ENCODE measurements at places on chromosomes 5 and 9.

- no peak for DNase-seq
Observed at GRCh38 chr9:105051897-105052296, 123.9 kb upstream of the ABCA1 start.

DNA sequence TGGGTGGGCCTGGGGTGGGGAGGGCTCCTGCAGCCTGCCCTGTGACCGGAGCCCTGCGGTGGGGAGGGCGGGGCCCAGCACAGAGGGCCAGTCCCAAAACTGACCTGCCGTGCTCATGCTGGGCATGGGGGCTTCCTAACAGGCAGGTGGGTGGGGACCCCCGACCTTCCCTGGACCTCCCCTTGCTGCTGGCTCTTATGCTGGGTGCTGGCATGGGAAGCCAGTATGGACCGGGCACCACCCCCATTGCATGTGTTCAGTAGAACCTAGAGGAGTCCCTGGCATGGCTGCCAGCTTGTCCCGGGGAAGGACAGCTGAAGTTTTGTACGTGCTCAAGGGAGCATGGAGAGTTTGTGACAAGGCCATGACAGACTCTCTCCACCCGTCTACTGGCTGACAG, 37.1 kb downstream of the WNK2 start:
- no peak for DNase-seq

DNA sequence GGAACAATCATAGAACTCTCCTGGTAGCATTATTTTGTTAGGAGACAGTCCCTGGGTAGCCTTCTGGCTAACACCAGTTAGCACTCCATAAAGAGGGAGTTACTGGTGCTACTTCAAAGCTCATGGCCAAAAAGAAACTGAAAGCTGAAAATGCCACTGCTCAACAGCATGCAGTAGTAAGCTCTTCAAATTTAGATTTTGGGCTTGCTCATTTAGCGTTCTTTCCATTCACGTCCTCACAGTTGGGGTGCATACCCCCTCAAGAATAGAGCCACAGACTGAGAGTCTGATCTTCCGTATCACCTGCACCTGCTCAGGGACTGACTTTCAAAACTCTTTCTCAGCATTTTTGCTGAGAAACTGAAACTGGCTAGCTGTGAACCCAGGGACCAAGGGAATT, 24.7 kb downstream of the NTRK2 start:
- DNase-seq: no peak

- no peak for DNase-seq
Observed at GRCh38 chr5:134370311-134370870, 978 bp upstream of the UBE2B start.

DNA sequence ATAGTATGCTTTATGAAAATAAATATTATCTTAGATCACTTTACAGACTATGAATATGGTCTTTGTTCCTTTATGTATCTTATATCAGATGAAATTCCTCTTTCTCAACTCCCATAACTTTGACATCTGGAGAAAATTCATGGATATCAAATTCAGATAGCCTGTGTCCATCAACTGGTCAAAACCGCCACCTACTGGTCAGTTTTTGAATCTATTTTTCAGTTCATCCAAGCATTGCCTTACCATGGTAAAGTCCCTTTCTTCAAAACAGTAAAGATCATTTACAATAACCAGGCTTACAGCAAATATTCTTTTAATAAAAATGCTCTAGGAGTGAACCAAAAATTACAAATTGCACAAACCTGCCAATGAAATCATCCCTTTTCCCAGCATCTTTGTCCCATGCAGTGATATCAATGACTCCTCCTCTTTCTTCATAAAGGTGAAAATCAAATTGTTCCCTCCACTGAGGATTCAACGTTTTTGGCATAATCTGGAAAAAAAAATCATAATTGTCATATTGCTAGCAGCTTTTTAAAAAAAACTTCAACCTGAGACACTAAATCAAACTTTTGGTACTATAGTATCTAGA, 290.5 kb downstream of the SLF1 start:
- DNase-seq: no peak

GRCh38 chr5:87195616-87196015, 72.1 kb upstream of the RASA1 start:
- DNase-seq: peak; percentile 5

DNA sequence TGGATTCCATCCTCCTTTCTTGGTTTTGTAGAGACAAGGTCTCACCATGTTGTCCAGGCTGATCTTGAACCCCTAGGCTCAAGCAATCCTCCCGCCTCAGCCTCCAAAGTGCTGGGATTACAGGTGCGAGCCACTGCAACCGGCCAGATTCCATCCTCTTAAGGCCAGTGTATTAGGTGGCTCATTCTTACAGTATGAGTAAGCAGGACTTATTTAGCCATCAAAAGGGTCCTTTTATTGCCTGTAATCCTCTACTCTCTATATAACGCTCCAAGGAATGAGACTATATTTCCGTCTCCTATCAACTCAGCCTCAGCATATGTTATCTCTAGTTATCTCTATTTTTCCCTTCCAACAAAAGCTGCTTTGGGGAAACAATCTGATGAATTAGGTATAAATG, 3.0 kb upstream of the ERBIN start:
- DNase-seq: no peak

GRCh38 chr5:173268750-173269432, 33.9 kb upstream of the NKX2-5 start:
- DNase-seq: no peak

DNA sequence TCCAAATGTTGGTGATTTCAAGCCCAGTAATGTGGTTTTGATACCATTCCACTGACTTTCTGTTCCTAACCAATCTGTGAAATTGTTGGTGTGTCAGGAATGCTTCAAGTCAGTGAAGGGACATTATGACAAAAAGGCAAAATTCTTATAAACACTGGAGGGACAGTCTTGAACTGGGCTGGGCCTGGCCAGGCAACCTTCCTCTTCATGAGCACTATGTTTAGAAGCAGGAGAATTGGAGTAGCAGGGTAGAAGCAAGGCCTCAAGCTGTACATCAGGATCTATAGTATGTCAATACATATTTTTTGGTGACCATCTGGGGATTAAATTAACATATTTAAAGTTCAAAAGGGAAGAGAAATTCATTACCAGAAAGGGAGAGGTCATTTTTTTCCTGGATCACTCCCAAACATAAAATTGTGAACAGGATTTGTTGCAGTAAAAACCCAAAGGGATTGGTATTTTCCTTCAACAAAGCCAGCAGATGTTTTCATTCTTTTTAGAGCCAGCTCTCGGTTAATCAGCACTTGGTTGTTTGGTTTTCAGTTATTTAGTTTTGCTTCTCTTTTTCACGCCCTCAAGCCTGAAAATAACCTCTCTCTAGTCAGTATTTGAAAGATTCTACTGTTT, 77.9 kb upstream of the PIK3R1 start:
- no peak for DNase-seq

GRCh38 chr5:22056601-22057000, 796.5 kb downstream of the CDH12 start:
- DNase-seq: no peak

DNA sequence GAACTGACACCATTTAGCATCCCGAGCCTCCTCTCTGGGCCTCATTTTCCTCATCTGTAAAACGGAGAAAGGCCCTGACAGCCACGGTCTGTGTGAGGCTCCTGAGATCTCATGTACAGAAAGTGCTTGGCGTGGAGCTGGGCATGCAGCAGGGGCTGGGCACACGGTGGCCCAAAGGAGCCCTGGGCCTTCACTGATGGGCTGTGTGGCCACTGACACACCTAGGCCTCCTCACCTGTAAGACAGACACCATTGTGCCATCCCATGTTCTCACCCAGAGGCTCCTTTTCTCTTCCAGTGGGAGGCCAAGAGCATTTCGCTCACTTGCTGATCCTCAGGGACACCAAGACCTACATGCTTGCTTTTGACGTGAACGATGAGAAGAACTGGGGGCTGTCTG, 1.6 kb downstream of the ORM1 start:
- DNase-seq: no peak

- no peak for DNase-seq
Observed at GRCh38 chr9:134811673-134812342, 68.8 kb upstream of the FCN2 start.

DNA sequence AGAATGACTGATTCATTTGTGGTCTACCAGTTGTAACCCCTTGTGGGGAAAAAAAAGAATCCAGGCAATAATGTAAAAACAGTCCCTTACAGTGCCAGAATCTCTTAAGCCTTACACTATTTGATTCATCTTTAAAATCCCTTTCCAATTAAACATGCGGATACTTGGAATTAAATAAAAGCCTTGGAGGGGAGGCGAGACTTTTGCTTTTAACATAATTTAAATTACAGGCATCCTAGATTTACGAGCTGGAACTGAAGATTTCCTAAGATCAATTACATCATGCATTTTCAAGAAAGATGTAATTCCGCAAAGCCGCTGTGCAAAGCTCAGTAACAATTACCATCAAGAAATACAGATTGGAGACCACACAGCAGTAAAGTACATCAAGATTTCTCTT, 370.2 kb downstream of the MTRR start:
- DNase-seq: no peak

DNA sequence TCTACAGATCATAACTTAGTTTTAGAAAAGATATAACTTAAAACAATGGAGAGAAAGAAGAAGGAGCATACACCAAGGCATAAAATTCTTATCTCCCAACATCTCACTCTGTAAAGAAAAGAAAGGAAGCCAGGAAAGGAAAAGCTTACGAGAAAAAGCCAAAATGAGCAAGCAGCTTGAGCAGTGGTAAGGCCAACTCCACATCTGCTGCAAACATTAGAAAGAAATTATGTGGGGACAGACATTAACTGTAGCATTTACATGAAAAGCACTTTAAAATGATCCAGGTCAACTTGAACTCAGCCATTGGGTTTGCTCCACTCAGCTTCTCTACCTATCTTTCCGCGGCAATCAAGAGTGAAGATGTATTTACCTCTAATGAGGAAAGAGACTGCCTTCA, 176.9 kb downstream of the BNC2 start:
- no peak for DNase-seq

DNA sequence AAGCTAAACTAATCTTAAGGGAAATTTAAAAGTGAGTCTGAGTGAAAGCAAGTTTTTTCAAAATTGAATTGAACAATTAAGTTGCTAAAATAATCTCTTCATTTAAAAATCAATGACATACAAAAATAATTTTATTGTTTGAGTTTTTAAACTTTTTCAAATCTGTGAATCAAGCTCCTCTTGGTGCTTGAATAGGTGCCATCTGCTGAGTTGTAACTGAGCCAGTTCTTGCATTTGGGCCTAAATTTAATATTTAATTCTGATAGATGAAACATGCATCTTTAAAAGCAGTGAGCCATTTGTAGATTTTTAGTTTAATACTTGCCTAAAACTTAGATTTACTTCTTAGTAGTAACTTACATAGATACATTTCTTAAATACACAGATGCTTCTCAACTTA, 31.8 kb downstream of the SPATA31D1 start:
- DNase-seq: no peak

DNA sequence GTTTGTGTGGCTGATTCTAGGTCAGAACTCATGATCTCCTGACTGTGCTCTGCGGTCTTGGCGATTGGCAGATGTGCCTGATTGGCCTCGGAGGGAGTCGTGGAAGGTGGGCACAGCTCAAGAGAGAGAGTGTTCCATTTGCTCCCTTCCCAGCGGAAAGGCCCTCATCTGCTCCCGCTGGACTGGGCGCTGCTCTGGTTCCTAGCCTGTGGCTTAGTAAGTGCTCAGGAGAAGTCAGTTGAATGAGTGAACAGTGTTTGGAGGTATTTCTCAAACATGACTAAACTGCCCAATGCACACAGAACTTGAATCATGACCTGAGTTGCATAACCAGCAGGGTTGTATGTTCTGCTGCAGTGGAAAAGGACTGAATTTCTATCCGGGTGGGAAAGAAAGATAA, 120.2 kb upstream of the PITX1 start:
- DNase-seq: no peak

- DNase-seq: no peak
Observed at GRCh38 chr5:168291964-168292785, 730 bp downstream of the WWC1 start.
